Activated T-cell treated with anti-CD3 and anti-CD28 coated beads for 48 hours (primary cell): ENCODE measurements at places on chromosomes 6 and 20.

DNA sequence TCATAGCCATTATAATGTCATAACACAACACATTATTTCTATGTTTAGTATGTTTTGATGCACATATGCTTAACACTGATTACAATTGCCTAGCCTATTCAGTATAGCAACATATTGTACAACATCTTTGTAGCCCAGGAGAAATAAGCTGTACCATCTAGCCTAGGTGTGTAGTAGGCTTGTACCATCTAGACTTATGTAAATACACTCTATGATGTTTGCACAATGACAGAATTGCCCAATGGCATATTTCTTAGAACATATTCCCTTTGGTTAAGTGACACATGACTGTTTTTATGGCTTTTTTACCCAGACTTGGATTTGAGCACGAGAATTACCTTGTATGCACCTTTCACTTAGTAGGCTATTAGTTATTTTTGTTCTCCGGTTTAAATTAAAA lies 64.5 kb upstream of the HIVEP1 start:
- DNase-seq, result no peak

DNA sequence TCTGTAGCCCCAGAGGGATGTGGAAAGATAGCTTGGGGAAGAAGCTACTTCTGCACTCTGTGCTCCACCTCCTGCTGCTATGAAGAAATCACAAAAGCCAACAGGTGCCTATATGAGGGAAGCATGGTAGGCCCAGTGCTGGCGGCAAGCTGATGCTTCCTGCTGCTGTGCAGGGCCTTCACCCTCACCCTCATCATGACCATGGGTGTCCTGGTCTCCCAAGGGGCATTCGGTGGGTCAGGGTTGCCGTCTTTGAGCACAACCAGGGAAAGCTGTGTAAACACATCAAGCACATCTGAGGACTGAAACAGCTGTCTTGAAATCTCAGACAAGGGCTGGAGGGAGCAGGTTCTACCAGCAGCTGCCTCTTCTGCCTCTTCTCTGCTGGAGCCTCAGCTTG lies 184.0 kb downstream of the FNDC1 start:
- DNase-seq, result no peak

DNA sequence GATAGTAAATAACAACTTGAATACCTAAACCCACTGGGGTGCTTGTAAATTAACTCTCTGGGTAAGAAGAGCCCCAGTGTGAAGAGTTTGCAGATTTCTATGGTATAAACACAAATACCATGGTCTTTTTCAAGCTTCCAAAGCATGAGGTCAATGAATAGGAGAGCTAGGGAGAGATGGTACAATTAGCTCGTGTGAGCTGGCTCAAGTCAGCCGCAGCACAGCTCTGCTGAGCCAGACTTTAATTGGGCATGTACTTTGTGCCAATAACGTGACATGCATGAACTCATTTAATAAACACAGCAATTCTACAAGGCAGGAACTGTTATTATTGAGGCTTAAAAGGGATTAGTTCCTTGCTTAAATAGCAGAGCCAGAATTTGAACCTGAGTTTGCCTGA lies 684.2 kb downstream of the KIF16B start:
- no peak for DNase-seq

DNA sequence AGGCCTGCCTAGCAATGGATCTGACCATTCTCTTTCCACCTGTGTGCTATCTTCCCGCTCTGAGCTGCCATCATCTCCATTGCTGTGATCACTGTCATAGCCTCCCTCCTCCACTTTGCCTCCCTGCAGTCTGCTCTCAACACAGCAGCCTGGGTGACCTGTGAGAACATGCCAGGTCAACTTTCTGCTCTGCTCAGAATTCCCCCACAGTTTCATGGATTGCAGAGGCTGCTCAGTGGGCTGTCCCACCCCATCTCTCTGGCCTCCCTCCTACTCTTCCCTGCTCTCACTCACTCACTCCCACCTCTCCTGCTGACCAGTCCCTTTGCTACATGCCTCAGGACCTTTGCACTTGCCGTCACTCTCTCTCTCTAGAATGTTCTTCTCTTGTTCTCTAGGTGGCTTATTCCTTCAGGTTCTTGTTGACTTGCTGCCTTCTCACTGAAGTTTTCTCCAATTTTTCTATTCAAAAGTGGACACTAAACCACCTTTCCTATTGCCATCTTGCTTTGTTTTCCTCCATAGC lies 159.9 kb downstream of the CD83 start:
- DNase-seq, result no peak

GRCh38 chr6:22526736-22527135 lies 42.6 kb upstream of the HDGFL1 start:
- no peak for DNase-seq
